ENCODE measurements at places on chromosomes 1 and 21.
A peak's percentile ranks its signal among the peaks of the same experiment; 100 is the strongest.

GRCh38 chr1:183953031-183953430 lies 84.5 kb downstream of the COLGALT2 start:
- DNase-seq, result no peak

- DNase-seq, result no peak
Observed at GRCh38 chr1:162324396-162324795, 52.3 kb downstream of the SPATA46 start.

- no peak for DNase-seq
Observed at GRCh38 chr1:59779949-59780348, 34.8 kb upstream of the HOOK1 start.

GRCh38 chr1:40197656-40198055 lies 36.5 kb downstream of the RLF start:
- DNase-seq, result no peak

DNA sequence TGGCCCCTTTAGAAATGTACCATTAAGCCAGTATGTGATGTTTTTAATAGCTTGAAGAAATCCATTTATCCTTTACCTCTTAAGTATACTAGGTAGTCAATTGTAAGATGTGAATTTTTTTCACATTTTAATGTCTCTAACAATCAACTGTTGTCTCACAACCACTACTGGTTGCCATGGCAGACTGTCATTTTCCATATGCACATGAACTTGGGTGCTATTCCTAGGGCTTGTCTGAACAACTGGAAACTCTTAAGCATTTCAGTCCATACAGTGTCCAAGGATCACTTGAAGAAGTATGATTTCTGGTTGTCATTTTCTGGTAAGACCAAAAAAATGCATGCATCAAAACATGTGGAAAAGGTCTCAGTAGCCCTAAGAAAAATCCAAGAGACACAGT lies 315.1 kb downstream of the HHIPL2 start:
- no peak for DNase-seq

DNA sequence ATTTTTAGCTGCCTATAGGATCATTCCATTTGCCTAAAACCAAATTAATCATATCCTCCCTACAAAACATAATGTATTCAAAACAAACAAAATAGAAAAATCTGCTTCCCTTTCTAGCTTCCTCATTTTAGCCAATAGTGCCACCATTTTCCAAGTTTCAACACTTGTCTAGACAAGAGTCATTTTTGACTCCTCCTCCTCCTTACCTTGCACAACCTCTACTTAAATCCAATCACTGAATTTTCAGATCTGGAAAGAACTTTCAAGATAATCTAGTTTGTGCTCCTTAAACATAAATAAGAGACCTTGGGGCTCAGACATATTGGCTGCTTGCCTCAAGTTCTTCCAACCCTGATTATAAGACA lies 7.4 kb downstream of the STX6 start:
- DNase-seq, result no peak

- DNase-seq, result no peak
Observed at GRCh38 chr1:230650300-230650699, 8.0 kb downstream of the COG2 start.

GRCh38 chr1:245153081-245153551 lies 1.7 kb upstream of the KIF26B start:
- peak; percentile 39 for DNase-seq

GRCh38 chr1:180786624-180787023 lies 126.1 kb upstream of the KIAA1614 start:
- DNase-seq, result no peak

DNA sequence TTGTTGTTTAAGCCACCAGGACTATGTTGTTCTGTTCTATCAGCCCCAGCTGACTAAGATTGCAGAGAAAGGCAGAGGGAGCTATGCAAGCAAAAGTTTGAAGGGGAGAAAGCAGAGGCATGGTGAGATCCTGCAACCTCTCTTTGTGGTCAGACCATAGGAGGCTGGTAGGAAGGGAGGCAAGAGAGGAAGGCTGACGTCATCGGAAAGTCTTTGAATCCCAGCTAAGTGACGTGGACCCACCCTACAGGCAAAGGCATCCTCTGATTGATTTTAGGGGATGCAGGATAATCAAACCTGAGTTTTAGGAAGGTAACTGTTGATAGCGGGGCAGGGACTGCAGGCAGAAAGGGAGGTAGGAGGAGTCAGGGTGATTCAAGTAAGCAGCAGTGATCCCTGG lies 23.3 kb upstream of the TNNI1 start:
- DNase-seq, result no peak

DNA sequence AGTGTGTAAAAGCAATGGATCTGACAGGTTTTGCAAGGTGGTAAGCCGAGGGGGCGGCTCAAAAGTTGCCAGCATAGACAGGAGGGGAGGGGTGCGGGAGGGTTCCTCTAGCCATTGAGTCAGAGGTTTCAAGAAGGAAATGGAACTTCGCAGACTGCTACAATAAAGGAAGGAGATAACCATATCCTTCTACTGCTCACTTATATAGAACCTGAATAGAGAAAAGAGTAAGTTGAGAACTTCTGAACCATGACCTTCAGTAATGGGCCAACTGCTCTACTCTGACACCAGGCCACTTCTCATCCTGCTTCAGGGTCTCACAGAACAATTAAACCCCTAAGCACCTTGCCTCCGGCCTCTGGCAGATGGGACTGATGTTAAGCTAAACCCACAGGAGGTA lies 26.3 kb upstream of the BCAR3 start:
- DNase-seq, result no peak

DNA sequence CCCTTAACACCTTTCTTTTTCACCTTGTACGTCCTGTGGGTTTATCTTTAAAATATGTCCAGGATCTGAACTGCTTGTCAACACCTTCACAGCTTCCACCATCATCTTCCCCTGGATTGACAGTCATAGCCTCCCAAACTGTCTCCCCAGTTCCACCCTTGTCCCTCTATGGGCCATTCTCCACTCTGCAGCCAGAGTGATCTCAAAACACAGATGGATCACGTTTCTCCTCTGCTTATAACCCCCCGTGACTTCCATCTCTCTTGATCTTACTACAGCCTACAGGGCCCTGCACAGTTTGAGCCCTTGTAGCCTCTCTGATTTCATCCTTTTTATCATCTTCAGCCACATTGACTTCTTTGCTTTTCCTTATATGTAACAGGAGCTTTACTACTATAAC lies 4.3 kb downstream of the INSRR start:
- no peak for DNase-seq

GRCh38 chr1:113519556-113519955 lies 129.2 kb downstream of the MAGI3 start:
- no peak for DNase-seq

GRCh38 chr1:81430236-81430938 lies 370.3 kb upstream of the ADGRL2 start:
- DNase-seq, result no peak

- no peak for DNase-seq
Observed at GRCh38 chr1:160618763-160619274, 28.0 kb downstream of the SLAMF1 start.
